ENCODE measurements at places on chromosomes 3 and 15. TPM values are rescaled to one million over a fixed set of nuclear protein-coding genes. Genes with fewer than 3 reads are reported as not detected.

DNA sequence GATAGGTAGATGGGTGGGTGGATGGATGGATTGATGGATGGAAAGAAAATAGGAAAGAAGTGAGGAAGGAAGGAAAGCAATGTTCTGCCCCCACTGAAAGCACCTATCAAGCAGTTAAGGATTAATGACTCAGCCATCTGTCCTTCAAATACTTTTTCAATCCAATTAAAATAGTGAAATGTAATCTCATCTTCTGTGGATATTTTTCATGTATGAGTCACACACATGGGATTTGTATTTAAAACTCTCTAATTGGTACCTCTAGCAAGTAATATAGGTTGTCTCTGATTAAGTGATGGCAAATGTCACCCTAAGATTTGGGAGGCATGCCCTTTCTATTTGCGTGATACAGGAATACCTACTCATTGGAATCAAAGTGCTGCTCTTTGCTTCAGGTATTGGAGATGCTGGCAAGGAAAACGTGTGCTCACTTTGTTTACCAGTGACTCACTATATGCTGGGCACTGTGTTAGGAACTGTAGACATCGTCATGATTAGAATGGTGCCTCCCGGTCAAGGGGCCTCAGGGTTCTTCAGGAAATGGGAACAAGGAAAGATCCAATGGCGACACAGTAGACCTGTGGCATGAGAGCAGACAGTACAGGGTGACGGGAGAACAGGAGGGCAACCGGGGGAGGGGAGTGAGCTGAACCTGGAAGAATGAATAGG is 230.1 kb downstream of the CLSTN2 start:
- no peaks in the 10 kb centered on the region for H3K4me1 ChIP-seq
- no peaks in the 10 kb centered on the region for H3K36me3 ChIP-seq
- no peak overlapping the region for H3K4me3 ChIP-seq
- DNase-seq = no peak
- no peak overlapping the region for H3K27ac ChIP-seq

DNA sequence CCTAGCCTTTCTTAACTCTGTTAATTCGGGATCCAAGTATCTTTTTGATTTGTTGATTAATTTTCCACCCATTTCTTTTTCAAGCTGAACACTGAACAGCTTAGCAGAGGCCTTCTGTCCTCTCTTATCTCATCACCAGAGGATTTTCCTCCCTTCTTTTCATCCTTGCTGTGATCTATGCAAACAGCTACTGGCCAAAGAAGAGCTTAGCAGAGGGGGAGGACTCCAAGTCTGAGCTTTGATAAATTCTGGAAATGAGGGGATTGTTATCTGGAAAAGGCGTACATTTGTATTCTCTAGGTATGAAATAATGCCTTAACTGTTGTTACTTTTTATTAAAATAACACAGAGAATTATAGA is 13.4 kb downstream of the DZIP3 start:
- no peak overlapping the region for H3K4me3 ChIP-seq
- DNase-seq = no peak
- H3K36me3 ChIP-seq = no peaks in the 10 kb centered on the region

DNA sequence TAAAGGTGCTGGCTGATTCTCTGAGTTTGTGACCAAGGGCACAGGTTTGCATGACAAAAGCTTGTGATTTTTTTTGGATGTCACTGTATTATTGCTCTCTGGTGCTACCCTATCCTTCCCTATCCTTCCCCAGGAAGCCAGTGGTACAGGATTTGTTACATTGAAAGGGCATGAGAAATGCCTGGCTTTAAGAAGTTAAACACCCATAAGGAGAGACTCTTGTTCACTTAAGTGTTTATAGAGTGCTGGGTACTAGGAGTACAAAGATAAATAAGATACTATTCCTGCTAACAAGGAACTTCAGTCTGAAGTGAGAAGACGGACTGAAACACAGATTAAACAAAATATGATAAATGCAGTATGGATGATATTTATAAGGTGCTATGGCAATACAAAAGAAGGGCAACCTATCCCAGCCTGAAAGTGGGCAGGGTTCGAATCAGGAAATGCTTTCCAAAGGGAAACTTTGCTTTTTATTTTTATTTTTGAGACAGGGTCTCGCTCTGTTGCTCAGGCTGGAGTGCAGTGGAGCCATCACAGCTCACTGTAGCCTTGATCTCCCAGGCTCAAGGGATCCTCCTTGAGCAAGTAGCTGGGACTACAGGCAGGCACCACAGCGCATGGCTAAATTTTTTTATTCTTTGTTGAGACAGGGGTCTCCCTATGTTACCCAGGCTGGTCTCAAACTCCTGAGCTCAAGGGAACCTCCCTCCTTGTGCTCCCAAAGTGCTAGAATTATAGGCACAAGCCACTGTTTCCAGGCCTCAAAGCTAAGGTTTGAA is 11.2 kb downstream of the LCMT2 start:
- H3K4me1 ChIP-seq = no peaks in the 10 kb centered on the region
- no peak overlapping the region for H3K27ac ChIP-seq
- no peak overlapping the region for H3K4me3 ChIP-seq
- no peaks in the 10 kb centered on the region for H3K27me3 ChIP-seq

- no peak overlapping the region for H3K4me3 ChIP-seq
- no peaks in the 10 kb centered on the region for H3K4me1 ChIP-seq
- H3K27ac ChIP-seq = no peak overlapping the region
- H3K36me3 ChIP-seq = no peaks in the 10 kb centered on the region
- no peak for DNase-seq
These were observed 56.0 kb downstream of the SEMA3G start for GRCh38 chr3:52388933-52389332.

GRCh38 chr15:65368302-65369211 is 9.2 kb downstream of the IGDCC3 start:
- H3K4me1 ChIP-seq = no peaks in the 10 kb centered on the region
- H3K4me3 ChIP-seq = no peak overlapping the region
- H3K36me3 ChIP-seq = peaks cover 7% of the 10 kb centered on the region
- H3K27ac ChIP-seq = no peak overlapping the region
- H3K27me3 ChIP-seq = peaks cover 3% of the 10 kb centered on the region
- no peak for DNase-seq

DNA sequence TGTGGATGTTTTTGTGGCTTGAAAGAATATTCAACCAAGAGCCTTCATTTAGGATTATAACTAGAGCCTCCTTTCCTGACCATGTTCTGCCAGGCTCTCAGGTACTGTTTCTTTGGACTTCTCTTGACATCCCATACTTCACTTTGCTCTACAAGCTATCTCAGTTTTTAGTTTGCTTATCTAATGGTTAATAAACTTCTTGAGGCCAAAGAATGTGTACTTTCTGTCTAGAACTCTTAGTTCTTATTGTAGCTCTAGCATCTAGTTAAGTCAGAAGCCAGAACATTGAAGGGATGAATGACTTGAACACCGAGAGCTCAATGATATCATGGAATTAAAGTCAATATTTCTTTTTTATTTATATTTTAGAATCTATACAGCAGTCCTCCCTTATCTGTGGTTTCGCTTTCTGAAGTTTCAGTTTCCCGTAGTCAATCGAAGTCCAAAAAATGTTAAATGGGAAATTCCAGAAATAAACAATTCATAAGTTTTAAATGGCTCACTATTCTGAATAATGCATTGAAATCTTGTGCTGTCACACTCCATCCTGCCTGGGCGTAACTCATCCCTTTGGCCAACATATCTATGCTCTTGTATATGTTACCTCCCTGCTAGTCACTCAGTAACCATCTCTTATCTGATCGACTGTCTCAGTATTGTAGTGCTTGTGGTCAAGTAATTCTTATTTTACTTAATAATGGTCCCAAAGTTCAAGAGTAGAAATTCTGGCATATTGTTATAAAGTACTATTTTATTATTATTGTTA is 368.6 kb upstream of the RBMS3 start:
- no peaks in the 10 kb centered on the region for H3K4me1 ChIP-seq
- H3K27me3 ChIP-seq = no peaks in the 10 kb centered on the region
- H3K36me3 ChIP-seq = no peaks in the 10 kb centered on the region
- H3K27ac ChIP-seq = no peak overlapping the region

DNA sequence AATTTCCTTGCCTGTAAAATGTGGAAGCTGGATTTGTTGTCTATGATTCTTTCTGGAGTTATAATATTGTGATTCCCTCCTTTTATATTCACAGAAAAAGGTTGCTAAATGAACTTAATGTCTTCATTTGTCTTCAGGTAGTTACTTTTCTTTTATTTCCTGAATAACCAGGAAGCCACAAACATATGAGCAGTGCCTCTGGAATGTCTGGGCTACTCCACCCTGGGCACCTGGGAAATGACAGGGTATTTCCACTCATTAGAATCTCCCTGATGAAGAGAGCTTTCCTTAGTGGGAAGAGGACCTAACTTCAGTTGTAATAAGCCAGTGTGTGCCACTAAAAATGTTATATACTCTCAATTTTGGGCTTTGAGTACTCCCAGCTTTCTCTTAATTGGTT is 3.8 kb upstream of the SLMAP start:
- peak; percentile 91 for DNase-seq
- H3K4me1 ChIP-seq = no peaks in the 10 kb centered on the region
- H3K4me3 ChIP-seq = no peak overlapping the region

DNA sequence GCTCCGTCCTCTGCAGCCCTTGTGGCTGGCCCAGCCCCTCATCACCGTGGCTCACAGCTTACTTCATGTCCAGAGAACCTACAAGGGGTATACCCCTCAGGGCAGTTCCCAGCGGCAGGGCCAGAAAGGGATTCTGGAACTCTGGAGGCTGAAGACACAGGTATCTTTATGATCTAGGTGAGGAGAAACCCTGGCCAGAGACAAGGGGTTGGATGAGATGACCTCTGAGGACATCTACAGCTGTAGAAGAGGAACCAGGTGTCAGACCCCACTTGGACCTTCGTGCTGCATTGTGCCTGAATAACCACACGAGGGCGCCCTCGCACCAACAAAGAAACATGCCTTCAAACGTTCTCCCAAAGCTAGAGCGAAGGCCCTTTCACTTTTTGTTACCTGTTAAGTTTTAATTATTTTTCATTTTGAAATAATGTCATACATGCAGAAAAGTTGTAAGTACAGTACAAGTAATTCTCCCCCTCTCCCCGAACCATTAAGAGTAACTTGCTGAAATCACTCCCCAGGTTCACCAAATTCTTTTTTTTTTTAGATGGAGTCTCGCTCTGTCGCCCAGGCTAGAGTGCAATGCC is 118.7 kb upstream of the SMAD3 start:
- no peaks in the 10 kb centered on the region for H3K36me3 ChIP-seq
- no peaks in the 10 kb centered on the region for H3K27me3 ChIP-seq
- no peak overlapping the region for H3K27ac ChIP-seq
- H3K4me1 ChIP-seq = no peaks in the 10 kb centered on the region
- peak; percentile 75 for DNase-seq

- H3K27ac ChIP-seq = no peak overlapping the region
- H3K27me3 ChIP-seq = no peaks in the 10 kb centered on the region
- no peak for DNase-seq
- H3K4me3 ChIP-seq = no peak overlapping the region
These were observed 187.5 kb downstream of the NAALADL2 start for GRCh38 chr3:175046601-175047000.

DNA sequence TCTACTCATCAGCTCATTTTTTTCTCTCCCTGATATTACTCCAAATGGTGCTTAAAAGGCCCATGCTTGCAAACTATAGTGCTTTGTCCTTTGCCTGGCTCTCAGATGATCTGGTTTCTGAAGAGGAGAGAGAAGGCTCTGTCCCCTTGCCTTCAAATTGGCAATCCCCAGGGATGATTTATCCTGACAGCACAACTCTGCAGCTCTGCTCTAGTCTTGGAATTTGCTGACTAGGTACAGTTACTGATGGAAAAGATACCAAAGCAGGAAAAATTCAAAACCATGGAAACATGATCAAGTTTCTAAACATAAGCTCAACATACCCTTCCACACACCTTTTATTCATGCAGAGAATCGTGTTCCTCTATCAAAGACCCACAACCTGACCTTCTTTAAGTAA is 106.7 kb upstream of the CADPS start:
- H3K27me3 ChIP-seq = peaks cover 5% of the 10 kb centered on the region
- no peaks in the 10 kb centered on the region for H3K4me1 ChIP-seq
- no peaks in the 10 kb centered on the region for H3K36me3 ChIP-seq
- no peak overlapping the region for H3K4me3 ChIP-seq

GRCh38 chr3:160622263-160623045 is 54.5 kb upstream of the ARL14 start:
- H3K27me3 ChIP-seq = no peaks in the 10 kb centered on the region
- no peak overlapping the region for H3K4me3 ChIP-seq
- no peaks in the 10 kb centered on the region for H3K36me3 ChIP-seq
- no peak overlapping the region for H3K27ac ChIP-seq
- H3K4me1 ChIP-seq = no peaks in the 10 kb centered on the region

DNA sequence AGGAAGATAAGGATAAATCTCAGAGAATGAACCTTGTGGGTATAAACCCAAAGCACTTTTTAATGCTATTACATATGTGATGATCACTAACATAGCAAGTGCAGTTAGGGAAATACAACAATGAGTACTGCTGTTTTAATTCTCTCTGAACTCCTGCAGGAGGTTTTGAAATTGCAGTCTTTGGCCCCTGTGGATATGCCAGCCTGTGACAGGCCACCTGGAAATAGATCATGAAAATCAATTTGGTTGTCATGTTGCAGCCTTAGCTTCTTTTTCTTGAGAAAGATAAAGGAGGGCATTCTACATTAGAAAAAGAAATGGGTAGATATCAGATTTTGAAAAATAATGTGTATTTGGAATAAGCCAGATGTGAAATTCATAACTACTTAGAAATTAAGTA is 103.6 kb downstream of the RSRC1 start:
- H3K27ac ChIP-seq = no peak overlapping the region
- no peak overlapping the region for H3K4me3 ChIP-seq
- H3K27me3 ChIP-seq = no peaks in the 10 kb centered on the region
- no peaks in the 10 kb centered on the region for H3K36me3 ChIP-seq
- H3K4me1 ChIP-seq = no peaks in the 10 kb centered on the region
- DNase-seq = no peak

GRCh38 chr3:128623762-128624176 is 26.8 kb downstream of the RPN1 start:
- H3K27ac ChIP-seq = no peak overlapping the region
- no peaks in the 10 kb centered on the region for H3K27me3 ChIP-seq

DNA sequence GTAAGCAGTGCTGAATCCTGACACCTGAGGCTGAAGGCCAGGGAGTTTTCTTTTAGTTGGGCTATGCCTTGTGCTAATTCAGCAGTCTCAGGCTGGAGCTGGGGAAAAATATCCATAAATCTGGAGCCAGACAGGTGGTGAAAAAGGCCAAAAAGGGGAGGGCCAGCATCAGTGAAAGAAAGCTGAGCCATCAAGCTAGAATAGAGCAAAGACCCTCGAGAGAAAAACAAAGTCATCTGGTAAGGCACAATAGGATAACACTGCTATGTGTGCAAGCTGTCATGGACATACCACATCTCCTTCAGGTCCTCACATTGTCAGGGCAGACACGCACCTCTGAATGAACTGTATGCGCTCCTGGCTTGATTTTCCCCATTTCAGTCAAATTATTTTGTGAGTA is 687.9 kb downstream of the SQOR start:
- no peak for DNase-seq
- peaks cover 2% of the 10 kb centered on the region for H3K27me3 ChIP-seq
- no peak overlapping the region for H3K4me3 ChIP-seq
- no peak overlapping the region for H3K27ac ChIP-seq
- H3K36me3 ChIP-seq = no peaks in the 10 kb centered on the region

TM4SF18 gene
- polyA plus RNA-seq = not detected

PLD1 gene
- 35.9 TPM for polyA plus RNA-seq

ROPN1 gene
- not detected for polyA plus RNA-seq

ZIC4 gene
- polyA plus RNA-seq = not detected

SOX14 gene
- not detected for polyA plus RNA-seq

OXTR gene
- 0.39 TPM for polyA plus RNA-seq

GORASP1 gene
- 35.9 TPM for polyA plus RNA-seq

Measured in small intestine (tissue), 16 donors.